ENCODE measurements at places on chromosomes 16 and 17. TPM values are rescaled to one million over a fixed set of nuclear protein-coding genes. Genes with fewer than 3 reads are reported as not detected.

DNA sequence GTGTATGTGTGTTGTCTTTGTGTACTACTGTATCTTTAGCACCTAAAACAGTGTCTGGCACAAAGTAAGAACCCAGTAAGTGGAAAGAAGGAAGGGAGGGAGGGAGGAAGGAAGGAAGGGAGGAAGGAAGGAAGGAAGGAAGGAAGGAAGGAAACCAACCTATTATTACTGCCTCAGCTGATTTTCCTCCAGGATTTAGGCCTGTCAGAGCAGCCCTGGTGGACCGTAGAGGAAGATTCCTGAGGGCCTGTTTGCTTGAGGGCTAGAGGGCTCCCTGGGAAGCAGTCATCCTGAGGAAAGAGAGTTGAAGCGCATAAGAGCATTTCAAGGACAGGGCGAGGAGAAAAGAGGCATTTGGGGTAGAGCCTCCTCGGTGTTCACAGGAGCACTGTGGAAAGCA lies 61.5 kb downstream of the WSB1 start:
- H3K4me1 ChIP-seq = peaks cover 19% of the 10 kb centered on the region
- no peak overlapping the region for H3K27ac ChIP-seq
- no peaks in the 10 kb centered on the region for H3K27me3 ChIP-seq
- H3K4me3 ChIP-seq = no peak overlapping the region

DNA sequence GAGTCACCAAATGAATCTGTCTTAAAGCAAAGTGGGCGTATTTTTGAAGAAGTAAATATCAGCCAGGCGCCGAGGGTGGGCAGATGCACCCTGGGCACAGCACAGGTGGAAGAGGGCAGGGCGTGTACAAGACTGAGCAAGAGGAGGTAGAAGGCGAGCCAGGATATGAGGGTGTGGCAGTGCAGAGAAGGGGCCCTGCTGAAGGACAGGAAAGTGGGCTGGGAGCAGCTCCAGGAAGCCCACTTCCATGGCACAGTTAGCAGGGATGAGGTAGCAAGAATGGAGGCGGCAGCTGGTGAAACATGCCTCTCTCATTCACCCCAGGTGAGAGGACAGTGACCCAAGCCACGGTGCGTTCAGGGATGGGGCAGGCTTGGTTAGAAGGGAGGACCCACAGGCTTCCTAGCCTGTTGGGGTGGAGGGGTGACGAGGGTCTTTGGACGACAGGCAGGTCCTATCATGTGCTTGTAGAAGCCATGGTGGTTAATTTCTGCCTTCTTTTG lies 149.3 kb downstream of the CLEC16A start:
- no peaks in the 10 kb centered on the region for H3K36me3 ChIP-seq
- peaks cover 20% of the 10 kb centered on the region for H3K4me1 ChIP-seq

GRCh38 chr17:9432134-9432885 lies 143.3 kb downstream of the STX8 start:
- no peaks in the 10 kb centered on the region for H3K27me3 ChIP-seq
- no peak overlapping the region for H3K27ac ChIP-seq
- no peak for DNase-seq
- no peaks in the 10 kb centered on the region for H3K36me3 ChIP-seq

DNA sequence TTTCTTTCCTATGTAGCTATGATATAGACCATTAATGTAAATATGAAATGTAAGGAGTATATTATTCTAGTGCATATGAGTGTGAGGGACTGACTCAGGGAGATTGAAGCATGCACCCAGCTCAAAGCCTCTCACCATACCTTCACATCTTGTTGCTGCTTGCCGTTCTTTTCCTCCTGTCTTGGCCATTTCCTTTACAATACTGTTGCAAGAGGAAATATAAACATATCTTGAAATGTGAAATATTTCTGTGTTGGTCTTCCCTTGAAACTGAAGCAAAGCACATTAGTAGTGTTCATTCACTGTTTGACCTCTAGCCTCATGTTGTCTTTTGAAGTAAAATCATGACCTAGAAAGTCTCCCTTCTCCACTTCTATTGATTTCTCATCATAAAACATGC lies 46.6 kb downstream of the PHKB start:
- H3K27me3 ChIP-seq = no peaks in the 10 kb centered on the region
- H3K4me3 ChIP-seq = no peak overlapping the region
- H3K27ac ChIP-seq = no peak overlapping the region
- DNase-seq = no peak
- peaks cover 5% of the 10 kb centered on the region for H3K4me1 ChIP-seq
- peaks cover 9% of the 10 kb centered on the region for H3K36me3 ChIP-seq

DNA sequence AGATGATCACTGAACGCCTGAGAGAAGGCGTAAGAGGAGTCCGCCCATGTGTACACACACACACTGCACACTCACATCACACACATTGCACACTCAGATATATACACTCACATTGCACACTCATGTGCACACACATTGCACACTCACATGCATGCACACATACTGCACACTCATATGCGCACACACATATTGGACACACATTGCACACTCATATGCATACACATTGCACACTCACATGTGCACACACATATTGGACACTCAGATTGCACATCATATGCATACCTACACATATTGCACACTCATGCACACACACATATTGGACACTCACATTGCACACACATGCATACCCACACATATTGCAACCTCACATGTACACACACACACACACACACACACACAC lies 163.2 kb downstream of the WSCD1 start:
- DNase-seq = no peak
- no peaks in the 10 kb centered on the region for H3K36me3 ChIP-seq
- no peak overlapping the region for H3K4me3 ChIP-seq
- no peak overlapping the region for H3K27ac ChIP-seq

The OR4D1 gene
- total RNA-seq = not detected

DNA sequence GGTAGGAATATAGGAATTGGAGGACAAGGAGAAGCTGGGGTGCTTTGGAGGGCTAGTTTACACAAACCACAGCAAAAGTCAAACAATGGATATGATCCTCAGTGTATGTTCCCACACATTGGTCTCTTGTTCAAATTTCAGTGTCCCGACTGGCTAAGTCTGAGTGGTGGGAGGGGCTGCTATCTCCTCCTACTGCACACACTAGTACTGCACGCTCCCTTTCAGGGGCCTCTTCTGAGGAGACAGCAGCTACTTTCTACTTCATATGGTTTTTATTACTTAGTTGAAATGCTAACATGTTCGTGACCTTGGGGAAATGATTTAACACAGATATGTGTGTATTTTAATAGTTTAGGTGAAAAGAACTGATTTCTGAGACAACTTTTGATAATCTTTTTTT lies 18.8 kb upstream of the KRT10 start:
- no peak for DNase-seq
- H3K4me3 ChIP-seq = no peak overlapping the region
- no peaks in the 10 kb centered on the region for H3K4me1 ChIP-seq
- H3K27me3 ChIP-seq = peaks cover 2% of the 10 kb centered on the region
- no peaks in the 10 kb centered on the region for H3K36me3 ChIP-seq

The CTRB1 gene
- total RNA-seq = not detected

DNA sequence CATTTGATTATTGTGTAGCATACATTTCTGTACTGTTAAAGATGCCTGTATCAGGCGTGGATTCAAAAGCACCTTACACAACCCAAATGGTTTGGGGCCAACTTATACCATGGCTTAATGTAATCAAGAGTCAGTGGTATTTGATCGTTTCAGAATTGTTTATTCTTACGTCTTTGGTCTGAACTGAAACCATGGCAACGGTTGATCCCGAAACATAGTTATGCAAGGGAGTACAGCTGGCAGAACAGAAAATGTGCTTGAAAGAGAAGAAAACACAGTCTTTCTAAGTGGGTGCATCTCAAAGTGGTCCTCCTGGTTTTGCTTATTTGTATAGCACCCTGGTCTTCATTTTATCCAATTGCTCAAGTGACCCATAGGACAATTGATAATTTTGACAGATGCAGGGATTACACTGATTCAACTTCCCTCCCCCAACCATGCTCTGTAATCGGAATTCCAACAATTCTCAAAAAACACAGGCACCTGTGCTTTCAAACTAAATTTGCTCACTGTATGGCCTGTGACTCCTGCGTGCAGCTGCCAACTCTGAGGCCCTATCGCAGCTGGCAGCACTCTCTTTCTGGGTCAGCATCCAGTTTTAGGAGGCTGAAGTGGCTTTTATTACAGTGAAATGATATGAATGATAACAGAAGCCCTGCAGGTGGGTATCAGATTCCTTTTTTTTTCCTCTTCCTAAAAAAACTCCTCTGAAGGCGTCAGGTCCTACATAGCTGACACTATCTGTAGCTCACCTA lies 77.0 kb upstream of the AXIN2 start:
- no peaks in the 10 kb centered on the region for H3K36me3 ChIP-seq
- no peaks in the 10 kb centered on the region for H3K27me3 ChIP-seq
- no peak overlapping the region for H3K4me3 ChIP-seq
- no peaks in the 10 kb centered on the region for H3K4me1 ChIP-seq
- DNase-seq = peak; percentile 8
- no peak overlapping the region for H3K27ac ChIP-seq

- H3K36me3 ChIP-seq = no peaks in the 10 kb centered on the region
- H3K4me3 ChIP-seq = no peak overlapping the region
- DNase-seq = no peak
- no peaks in the 10 kb centered on the region for H3K27me3 ChIP-seq
- H3K27ac ChIP-seq = no peak overlapping the region
These were observed 12.6 kb upstream of the TCF25 start for GRCh38 chr16:89860747-89861304.

DNA sequence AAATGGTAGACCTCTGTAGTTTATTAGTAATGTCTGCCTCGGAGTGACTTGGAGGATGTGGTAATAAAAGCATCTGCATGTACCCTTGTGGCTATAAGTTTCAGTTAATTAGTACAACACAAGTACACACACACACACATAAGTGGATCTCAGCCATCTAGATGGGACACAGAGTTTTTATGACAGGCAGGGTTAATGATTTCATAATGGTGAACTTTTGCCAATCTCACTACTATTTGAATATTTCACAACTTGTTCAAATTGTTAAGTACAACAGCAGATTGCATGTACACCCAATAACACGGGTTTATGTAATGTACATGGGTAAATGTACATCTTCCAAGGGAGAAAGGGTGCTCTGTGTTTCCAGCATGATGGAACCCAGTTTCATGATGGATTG lies 511.3 kb upstream of the HSBP1 start:
- no peak for DNase-seq
- H3K4me3 ChIP-seq = no peak overlapping the region
- H3K27ac ChIP-seq = no peak overlapping the region
- no peaks in the 10 kb centered on the region for H3K36me3 ChIP-seq
- no peaks in the 10 kb centered on the region for H3K27me3 ChIP-seq

All from astrocyte (in vitro differentiated cells and primary cell).